ENCODE measurements at places on chromosomes 4 and X.

DNA sequence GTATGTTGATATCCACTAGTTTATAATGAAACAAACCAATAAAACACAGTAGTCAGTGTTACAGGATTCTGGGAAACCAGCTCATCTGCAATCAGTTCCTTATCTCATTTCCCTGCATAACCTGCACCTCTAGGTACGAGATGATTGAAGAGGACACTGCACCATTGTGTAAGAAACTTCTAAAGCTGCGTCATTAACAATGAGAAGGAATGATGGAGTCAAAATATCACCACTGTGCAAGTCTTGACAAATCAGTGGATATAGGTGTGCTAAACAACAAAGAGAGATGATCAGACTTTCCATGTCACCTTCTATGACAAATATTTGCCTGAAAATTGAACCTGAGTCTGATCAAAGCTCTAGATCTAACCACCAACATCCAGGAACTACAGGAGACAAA, 40.7 kb upstream of the DHX15 start:
- no peak for DNase-seq

GRCh38 chrX:42466332-42467046, 311.5 kb downstream of the PPP1R2C start:
- DNase-seq, result no peak

- no peak for DNase-seq
Measured at GRCh38 chr4:182978152-182978827, 61.1 kb upstream of the DCTD start.

- DNase-seq, result no peak
Measured at GRCh38 chr4:106426069-106426468, 57.5 kb upstream of the GIMD1 start.

DNA sequence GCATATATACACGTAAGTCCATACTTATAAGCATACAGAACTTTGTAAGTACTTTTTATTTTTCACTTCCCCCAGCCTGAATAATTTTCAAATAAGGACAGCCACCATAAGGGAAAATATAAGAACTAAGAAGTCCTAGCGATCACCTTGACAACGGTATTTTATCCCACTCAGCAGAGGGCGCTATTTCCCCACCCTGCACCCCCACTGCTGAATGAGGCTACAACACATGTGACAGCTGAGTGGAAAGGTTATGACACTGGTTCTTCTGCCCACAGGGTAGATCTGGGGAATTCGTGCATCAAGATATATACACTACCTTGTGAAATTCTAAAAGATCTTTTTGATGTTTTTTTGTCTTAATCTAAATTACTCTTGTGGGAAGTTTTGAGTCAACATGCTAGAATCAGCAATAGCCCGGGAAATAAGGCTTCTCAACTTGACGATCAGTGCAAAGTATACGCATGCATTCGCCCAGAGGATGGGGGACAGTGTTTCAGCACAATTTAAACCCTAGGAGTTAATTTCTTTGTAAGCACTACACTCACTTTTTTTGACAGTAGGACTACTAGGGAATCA, 151.5 kb downstream of the CORIN start:
- peak; percentile 43 for DNase-seq

GRCh38 chr4:127406187-127406586, 226.6 kb upstream of the INTU start:
- no peak for DNase-seq

DNA sequence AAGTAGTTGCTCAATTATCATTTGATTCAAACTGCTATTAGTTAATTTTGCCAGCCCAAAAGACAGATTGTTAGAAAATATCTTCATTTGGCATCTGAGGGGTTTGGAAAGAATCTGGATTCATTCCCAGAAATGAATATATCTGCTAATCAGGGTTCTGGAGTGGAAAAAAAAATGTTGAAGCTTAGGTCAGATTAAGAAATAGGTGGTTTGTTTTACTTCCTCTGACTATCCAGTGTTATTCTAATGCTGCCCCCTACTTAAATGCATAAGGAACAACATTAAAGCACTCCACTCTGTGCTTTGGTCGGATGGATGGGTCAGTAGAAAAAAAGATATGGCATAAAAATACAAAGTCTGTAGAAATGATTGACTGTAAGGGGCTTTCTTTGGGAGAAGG, 89.0 kb downstream of the LUZP4 start:
- no peak for DNase-seq

- no peak for DNase-seq
Measured at GRCh38 chrX:41789374-41789773, 65.4 kb downstream of the GPR82 start.

DNA sequence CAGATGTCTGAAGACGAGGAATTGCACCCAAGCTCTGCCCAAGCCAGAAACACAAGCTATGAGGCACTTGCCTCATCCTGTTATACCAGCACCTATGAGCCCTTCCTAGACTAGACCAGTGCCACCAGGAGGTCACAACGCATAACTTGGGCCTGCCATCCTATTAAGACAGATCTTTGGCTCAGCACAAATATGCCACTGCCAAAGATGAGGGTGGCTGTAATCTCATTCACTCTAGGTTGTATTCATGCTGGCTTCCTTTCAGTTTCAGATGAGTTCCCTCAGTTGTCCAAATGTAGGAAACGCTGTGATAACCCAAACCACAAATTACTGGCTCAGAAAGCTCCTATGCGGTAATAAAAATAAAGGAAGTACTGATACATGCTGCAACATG, 76.5 kb upstream of the CITED1 start:
- no peak for DNase-seq

GRCh38 chr4:81505004-81505598, 33.4 kb upstream of the RASGEF1B start:
- DNase-seq, result no peak

DNA sequence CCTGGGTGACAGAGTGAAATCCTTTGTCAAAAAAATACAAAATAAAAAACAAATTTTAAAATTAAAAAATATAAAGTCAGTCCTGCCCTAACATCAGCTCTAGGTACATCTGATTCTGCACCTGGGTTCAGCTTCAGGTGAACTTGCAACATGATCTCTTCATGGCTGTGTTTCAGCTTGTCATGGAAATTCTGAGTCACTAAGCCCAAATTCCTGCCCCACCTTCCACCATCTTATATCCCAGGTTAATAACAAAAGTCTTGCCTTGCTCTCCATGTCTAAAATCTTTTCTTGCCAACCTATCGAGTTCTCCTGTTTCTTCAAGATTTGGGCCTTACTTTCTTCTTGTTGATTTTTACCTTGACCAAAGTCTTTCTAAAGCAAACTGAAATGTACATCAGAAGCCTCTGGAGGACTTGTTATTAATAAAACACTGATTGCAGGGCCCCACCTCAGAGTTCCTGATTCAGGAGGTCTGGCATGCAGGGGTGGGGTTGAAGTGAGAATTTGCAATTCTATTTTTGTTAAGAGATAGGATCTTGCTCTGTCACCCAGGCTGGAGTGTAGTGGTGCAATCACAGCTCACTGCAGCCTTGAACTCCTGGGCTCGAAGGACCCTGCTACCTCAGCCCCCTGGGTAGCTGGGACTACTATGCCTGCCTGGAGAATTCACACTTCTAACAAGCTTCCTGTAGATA, 125.8 kb upstream of the VCX3A start:
- no peak for DNase-seq

GRCh38 chr4:55611358-55612059, 19.5 kb upstream of the PDCL2 start:
- no peak for DNase-seq

DNA sequence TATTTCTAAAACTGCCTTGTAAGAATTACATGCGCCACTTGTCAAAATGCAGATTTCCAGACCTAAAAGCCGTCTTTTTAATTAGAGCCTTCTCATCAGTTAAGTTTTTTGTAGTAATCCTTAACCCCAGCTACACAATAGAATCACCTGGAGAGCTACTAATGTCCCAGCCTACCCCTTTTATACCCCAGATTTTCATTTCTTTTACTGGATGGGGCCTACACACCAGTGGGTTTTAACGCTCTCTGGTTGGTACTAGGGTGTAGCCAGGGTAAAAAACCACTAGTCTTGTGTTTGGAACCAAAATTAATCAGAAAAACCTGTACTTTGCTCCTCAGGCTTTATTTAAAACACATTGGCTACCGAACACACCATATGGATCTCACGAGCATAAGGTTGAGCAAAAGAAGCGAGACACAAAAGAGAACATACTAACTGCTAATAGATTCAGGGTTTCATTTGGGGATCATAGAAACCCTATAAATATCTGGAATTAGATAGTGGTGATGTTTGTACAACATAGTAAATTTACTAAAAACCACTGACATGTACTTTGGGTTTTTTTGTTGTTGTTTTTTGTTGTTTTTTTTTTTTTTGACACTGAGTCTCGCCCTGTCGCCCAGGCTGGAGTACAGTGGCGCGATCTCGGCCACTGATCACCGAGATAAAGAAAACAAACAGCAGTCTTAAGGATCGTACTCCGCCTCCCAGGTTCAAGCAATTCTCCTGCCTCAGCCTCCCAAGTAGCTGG, 30.6 kb downstream of the BBS12 start:
- no peak for DNase-seq

GRCh38 chr4:15159477-15160019, 157.3 kb downstream of the CPEB2 start:
- no peak for DNase-seq

DNA sequence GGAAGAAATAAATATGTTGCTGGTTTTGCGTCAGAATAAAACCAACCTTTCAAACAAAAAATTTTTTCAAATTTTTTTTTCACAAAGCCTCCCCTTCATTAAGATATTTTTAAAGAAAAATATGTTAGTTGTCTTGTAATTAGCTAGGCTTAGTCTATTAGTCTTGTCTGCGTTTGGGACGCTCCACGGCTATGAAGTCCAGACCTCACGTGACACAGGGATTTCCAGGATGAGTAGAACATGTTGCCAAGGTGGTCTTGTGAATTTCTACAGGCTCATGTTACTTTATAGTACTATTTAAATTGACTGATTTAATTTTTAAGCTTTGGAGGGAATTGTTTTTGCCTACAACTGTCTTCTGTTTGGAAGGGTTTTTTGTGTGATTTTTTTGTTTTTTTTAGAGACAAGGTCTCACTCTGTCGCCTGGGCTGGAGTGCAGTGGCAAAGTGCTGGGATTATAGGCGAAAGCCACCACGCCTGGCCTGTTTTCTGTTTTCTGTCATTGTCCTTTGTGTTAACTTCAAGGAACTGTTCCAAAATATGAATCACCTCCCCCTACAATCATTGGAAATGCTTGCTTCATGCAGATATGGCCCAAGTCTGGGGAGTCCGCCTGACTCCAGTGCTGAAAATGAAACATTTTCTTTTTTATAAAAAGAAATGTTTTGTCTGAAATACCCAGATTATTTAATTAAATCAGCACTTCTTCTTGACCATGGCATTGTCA, 26.2 kb downstream of the TMEM144 start:
- DNase-seq, result no peak

DNA sequence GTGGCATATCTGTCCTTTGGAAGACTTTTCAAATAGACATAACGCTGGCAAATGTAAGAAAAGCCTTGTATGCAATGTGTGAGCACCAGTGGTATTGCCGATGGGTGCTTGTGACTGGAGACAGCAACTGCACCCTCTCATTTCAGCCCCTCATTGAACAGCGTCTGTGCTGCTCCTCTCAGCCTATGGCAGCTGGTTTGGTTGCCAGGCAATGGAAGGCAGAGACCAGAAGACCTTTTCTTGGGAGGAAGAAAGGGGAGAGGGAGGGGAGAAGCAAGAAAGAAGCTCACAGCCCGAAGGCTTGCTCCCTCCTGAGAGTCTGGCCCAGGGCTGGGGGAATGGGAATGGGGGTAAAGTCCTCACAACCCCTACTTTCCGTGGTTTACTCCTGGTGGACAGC, 20.2 kb downstream of the ZCCHC13 start:
- DNase-seq, result no peak

DNA sequence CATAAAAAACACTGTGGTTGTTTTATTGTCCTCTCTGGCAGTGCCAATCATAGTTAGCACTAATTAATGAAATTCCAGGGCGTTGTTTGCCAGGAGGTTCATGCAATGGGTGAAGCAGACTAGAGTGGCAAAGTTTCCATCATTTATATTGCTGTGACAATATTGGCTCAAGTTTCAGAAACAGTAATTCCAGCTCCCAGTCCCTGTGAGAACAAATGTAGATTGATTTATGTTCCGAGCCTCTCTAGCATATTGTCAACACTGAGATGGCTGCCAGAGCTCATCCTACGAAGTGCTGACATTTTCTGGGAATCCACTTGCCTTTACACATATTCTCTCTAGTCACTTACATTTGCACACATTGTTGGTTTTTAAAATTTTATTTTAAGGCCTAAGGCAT, 440.0 kb upstream of the IGFBP7 start:
- DNase-seq, result no peak

DNA sequence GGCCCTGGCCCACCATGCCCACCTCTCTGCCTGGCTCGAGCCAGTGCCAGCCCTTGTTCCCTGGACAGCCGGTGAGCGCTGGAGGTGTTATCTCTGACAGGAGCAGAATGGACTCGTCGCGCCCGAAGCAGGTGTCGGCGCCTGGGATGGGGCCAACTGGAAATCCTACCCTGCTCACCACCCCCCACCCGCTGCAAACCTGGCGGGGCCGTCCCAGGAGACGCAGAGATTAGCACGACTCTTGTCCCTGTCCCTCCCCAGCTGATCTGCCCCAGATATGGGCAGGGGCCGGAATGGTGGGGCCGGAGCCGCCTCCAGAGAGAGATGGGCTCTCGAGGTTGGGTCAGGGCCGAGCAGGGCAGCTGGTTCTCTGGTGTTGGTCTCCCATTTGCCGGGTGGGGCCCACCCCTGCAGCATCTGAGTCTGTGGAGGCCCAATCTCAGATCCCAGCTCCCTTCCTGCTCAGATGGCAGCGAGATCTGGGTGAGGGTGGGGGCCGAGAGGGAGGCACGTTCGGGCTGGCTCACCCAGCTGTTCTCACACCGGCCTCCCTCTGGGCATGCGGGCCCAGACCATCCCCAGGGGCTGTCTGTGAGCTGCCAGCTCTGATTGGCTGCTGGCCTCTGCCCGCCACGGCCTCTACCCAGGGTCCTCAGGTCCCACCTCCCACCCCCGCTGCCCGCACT, 20.1 kb upstream of the FGFR3 start:
- DNase-seq, result no peak

DNA sequence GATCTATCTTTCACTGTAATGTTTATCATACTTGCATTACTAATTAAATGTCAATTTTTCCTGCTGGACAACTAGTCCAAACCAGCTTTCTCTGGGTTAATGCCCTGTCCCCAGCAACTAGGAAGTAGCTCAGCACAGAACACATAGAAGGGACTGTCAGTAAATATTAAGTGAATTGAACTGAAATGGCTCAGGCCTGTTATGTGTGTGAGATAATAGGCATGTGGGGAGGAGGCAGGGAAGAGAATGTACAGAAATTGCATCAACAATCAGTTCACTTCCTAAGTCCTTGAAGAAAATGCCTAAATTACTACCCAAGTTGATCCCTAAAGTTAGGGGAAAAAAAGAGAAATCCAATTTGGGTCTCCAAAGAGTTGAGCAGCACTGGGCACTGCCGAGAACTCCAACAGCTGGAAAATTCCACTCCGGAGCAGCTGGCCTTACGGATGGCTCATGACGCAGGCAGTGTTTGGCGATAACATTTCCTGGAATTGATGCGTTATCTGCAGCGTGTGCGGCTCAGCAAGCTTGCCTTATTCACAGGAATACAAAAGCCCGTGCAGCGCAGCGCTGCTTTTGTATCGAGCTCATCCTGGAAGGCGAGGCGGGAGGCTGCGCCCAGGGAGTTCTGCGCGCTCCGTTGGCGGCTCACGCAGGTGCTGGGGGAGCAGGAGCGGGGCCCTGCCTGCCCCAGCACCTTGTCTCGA, 297.3 kb upstream of the LCORL start:
- DNase-seq, result no peak

Data from HCT116 (cell line).